Temporal lobe (tissue), 4 donors: ENCODE measurements at places on chromosomes 2 and 18. TPM values are rescaled to one million over a fixed set of nuclear protein-coding genes. Genes with fewer than 3 reads are reported as not detected.

BOLL gene
- total RNA-seq, result not detected

CXCR1 gene
- total RNA-seq, result not detected

DTNA gene
- 43.0 TPM for total RNA-seq

M1AP gene
- total RNA-seq, result not detected

GREB1L gene
- 0.74 TPM for total RNA-seq

HOXD13 gene
- total RNA-seq, result not detected
